NCI-H187 treated with DMSO at 0.1 percent for 48 hours (cell line): ENCODE measurements at places on chromosomes 2 and 18.
A peak's percentile ranks its signal among the peaks of the same experiment; 100 is the strongest.

DNA sequence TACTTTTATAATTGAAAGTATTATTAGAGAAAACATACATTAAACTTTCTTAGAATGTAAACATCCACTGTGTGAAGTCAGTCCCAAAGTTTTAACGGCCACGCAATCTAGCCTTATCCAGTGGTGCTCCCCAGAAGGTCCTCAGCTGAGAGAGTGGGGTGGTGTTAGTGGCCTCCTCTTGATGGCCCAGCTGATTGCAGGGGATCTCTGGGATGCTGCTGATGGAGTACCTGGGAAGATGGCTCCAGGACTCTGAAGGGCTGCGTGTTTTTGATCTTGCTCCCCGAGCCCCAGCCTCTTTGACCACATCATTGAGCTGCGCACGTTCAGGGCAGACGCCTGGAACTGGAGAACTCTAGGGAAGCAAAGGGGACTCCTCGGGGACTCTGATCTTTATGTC lies 181.4 kb downstream of the FAM210A start:
- DNase-seq, result no peak

DNA sequence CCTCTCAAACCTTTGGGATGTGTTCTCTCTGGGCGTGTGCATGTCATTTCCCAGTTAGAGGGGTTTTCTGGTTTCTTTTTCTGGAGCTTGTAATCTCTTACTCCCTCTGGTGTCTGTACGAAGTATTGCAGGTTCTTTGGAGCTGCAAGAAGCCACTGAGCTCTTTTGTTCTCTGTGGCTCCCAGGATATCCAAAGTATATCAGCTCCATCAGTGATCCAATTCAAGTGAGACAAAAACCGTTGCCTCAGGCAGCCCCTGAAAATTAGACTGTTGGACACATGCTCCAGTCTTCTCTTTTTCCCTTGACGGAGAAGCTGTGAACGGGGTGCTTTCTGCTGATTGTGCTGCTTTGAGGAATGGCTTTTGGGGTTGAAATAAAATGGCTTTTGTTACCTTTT lies 59.0 kb upstream of the LDLRAD4 start:
- peak; percentile 25 for DNase-seq

- DNase-seq, result no peak
These were observed 206.8 kb upstream of the ERBB4 start for GRCh38 chr2:212745359-212745758.

- DNase-seq, result no peak
These were observed 434.8 kb upstream of the SLC8A1 start for GRCh38 chr2:40886655-40887054.

DNA sequence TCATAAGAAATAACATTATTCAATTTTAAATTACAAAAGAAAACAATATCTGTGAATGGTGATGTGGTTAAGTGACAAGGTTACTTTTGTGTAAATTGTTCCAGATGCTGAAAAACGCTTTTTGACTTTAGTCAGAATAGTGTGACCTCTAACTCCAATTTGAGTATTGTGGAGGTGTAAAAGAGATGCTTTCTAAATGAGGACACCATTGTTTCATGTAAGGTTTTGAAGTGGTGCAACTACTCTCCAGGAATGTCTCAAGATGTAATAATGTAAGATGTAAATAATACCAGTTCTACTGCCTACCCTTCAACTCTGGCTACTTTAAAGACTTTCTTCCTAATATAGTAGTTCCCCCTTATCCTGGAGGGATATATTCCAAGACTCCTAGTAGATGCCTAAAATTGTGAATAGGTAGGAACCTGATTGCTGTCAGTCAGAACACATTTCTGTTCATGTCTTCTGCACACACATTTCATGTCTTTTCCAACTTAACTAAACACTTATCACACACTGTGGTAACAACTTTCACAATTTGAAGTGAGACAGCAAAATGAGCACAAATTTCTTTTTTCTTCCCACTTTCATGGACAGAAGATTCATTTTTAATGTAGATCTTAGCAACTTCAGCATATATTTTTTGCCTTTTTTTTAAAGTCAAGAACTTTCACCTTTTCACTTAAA lies 39.1 kb upstream of the PPP1R1C start:
- no peak for DNase-seq

DNA sequence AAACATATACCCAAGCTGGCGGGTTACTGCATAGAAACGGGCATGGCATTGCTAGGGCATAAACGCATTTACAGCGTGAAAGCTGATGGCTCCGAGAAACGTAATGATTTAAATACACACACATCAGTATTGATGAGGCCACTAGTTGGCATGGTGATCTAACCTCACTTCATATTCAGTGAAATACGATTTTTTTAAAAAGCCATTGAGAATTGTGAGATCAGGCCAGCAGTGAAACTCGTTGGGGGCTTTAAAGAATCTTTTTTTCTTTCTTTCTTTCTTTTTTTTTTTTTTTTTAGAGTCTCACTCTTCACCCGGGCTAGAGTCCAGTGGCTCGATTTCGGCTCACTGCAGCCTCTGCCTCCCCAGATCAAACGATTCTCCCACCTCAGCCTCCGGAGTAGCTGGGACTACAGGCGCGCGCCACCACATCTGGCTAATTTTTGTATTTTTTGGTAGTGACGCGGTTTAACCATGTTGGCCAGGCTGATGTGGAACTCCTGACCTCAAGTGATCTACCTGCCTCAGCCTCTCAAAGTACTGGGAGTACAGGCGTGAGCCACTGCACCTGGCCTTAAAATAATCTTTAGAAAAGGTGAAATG lies 2.4 kb upstream of the SMAD7 start:
- no peak for DNase-seq

DNA sequence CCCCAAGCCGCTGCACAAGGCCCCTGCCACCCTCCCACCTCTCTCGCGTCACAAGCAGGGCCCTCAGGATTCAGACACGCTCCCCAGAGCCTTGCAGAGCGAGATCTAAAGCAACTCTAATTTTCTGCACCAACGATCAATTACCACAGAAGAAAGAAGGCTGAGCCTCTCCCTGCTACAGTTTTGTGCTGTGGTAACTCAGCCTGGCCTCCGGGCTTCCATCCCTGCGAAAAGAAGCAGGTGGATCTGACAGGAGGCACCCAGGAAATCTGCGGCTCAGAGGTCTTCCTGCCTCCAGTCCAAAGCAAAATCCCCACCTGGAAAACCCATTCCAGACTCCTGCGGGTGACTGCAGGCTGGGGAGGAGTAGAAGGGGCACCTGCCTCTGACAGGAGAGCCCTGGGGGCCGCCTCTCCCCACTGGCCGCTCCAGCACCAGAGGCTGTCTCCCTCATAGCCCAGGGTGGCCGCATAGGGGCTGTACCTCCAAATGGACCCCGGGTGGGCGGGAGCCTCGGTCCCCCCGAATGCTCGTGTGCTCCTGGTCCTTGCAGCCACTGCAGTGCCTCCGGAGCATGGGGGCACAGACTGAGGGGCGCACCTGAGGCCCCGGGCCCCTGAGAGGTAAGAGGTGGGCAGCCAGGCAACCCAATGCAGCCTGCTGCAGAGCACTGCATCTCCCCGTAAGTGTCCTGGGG lies 31.0 kb downstream of the PXDN start:
- no peak for DNase-seq

DNA sequence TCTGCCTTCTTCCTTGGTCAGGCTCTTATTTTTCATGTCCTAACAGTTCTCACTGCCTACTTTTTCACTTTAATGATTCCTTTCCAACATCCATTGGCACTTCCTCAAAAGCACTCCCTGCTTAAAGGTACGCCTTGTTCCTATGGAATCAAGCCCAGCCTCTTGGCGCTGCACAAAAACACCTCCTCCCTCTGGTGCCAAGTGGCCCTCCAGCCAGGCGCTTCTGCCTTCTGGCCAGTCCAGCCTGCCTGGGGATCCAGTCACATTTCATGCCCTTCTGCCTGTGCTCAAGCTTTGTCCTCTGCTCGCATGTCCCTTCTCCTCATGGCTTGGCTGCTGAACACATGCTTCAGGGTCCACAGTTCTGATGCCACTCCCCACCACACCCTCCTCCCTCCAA lies 6.3 kb downstream of the TPRKB start:
- no peak for DNase-seq

DNA sequence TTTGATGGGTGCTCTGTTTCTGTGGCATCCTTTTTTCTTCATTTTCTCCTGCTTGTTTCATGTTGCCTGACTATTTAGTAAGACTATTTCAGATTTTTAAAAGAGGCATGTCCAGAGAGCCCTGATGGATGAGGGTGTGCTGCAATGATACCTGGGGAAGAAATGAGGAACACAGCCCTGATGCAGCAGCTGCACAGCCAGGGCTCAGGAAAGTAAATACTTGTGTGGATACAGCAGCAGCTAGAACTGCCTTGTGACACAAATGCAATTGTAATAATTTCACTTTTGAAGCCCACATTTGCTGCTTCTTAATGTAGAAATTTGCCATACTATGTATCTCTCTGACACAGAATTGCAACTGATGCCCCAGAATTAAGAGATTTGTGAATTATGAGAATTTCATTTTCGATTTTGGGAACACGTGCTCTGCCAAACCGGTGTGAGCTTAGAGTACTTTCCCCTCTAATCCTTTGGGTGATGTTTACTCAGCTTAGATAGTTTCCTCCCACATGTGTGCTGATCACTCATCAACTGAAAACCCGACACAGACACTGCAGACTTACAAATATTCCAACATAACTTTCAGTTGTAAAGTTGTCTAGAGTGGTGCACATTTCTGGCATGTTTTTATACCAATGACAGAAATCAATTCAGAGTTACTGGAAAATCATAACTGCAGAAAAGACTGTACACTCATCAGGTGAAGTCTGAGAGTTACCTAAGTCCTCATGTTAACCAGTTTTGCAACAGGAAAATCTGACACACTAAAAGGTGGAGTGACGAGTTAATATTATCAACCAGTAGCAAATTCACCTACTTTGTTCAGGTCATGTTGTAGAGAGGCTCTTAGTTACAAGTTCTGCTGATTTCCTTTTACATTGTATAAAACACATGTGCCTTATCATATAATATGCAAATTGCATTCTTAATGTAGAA lies 383.4 kb downstream of the CBLN2 start:
- DNase-seq, result no peak

DNA sequence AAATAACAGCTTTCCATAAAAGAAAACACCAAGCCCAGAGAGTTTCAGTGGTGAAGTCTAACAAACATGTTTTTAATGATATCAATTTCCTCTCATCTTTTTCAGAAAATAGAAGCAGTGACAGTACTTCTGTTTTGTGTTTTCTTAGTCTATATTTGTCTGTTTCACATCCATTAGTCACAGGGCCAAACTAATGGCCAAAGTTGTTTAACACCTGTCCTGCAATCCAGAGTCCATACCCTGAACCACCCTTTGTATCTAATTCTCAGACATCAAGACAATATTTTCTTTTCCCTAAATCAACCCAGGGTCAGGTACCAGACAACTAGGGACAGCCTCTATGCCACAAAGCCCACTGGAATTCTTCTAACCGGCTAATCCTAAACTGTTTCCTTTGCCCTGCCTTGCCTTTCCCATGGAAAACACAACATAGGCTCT lies 25.9 kb downstream of the TMSB10 start:
- no peak for DNase-seq

DNA sequence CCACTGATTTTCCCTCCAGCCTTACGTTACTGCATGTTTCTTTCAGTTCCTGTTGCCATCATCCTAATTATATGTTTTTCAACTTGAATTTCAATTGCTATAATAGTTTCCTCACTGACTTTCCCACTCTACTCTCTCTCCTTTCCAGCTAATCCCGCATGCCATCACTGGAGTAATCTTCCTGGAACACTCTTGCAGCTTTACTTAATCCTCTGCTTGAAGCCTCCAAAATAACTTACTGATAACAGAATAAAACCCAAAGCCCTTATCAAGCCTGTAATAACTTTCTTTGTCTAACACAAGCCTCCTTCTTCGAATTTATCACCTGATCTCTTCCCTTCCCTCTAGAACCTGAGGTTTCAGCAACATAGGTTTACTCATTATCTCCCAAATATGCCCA lies 237.3 kb downstream of the LTBP1 start:
- DNase-seq, result no peak

DNA sequence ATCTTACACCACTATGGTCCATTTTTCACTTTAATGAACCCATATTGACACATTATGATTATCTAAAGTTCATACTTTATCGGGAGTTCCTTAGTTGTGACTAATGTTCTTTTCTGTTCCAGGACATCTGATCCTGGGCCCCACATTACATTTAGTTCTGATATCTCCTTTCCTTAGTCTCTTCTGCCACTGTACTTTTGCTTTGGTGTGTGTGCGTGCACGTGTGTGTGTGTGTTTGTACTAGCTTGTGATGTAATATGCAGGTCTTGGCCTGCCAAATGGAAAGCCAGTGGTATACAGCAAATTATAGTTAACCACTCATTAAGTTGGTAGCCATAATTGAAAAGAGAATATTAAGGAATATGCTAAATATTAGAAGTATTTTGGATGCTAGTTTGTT lies 88.0 kb downstream of the CDC42EP3 start:
- no peak for DNase-seq

DNA sequence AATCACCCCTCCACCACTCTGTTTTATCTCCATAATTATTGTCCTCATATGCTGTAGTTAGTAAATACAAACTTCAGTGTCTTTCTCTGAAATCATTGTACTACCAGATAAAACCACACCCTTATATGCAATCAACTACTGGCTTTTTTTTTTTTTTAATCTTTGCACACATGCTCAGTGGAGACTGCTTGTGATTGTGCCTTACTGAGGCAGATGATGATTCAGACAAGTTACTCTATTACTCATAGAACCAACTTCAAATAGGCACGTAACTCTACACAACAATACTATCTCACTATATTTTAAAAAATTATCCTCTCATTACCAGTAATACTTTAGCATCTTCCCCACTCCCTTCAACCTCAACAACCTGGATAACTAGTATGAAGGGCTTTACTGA lies 1278.4 kb upstream of the PIK3C3 start:
- DNase-seq, result no peak

GRCh38 chr2:231611273-231612108 lies 18.8 kb downstream of the TEX44 start:
- no peak for DNase-seq

DNA sequence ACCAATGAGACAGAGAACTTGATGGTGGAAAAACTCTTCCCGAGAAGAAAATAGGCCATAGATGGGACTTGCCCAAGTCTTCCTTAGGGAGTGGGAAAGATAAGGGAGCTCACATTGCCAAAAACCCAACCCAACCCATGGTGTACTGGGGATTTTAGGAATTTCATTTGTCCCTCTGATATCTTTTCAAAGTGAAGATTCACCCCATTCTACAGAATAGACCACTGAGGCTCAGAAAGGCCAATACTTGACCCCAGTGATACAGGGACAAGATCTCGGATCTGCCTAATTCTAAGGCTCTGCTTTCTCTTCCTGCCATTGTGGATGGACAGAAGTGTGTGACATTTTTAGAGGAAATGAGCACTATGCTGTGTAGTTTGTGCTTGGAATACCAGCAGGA lies 159.0 kb downstream of the MYCN start:
- no peak for DNase-seq

DNA sequence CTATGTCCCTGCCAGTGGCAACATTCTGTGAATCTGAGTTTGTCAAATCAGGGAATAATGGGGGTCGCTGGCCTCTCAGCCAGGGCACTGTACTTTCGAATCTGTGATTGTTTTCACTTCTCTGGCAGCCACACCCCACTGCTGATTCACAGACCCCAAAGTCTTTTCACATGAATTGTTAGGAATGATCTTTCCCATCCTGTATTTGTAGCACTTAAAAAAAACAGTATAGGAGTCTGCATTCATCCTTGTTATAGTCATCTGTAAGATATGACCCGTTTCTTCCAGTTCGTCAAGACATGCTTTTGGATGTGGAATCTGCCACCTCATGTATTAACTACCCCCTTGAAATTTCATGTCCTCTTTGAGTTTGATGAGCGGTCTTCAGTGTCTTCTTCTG lies 928 bp downstream of the NAGK start:
- no peak for DNase-seq

- no peak for DNase-seq
These were observed 24.2 kb downstream of the PLCL1 start for GRCh38 chr2:197828464-197829135.
